ENCODE measurements at places on chromosomes 2 and 18.

GRCh38 chr2:50777954-50778353 lies 254.0 kb downstream of the NRXN1 start:
- no peak for DNase-seq

- DNase-seq: no peak
These were observed 225.3 kb upstream of the PXDN start for GRCh38 chr2:1969701-1970015.

GRCh38 chr2:17604050-17604449 lies 63.6 kb downstream of the VSNL1 start:
- no peak for DNase-seq

DNA sequence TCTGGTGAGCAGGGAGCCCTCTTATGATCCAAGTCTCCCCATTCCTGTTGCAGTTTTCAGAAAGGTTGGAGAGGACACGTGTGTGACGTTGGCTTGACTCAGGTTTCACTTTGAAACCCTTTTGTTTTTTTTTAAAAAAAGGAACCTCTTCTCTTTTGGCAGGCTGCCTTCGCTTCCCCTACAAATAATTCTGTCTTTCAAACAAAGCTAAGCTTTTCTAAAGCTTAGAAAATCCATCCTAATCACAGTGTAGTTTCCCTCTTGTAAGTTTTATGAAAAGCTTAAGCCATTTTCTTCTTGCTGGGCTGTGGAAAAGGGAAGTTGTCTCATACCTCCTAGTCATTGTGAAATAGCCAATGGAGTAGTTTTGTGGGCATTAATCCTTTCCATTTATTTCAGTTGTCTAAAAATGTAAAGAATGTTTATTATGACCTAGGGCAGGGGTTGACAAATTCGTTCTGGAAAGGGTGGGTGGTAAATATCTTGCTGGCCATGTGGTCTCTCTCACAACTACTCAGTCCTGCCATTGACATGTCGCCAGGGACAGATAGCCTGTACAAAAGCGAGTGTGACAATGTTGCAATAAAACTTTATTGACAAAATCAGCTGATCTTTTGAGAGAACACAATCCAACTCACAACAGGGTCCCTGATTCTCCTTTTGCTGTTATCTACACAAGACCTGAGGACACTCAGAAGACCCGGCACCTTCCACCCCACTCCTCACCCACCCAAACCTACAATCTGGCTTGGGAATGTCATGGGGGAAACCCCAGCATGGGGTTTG lies 878.8 kb downstream of the RNF144A start:
- no peak for DNase-seq

- DNase-seq: no peak
These were observed 1.7 kb downstream of the TUBB6 start for GRCh38 chr18:12309683-12310198.

DNA sequence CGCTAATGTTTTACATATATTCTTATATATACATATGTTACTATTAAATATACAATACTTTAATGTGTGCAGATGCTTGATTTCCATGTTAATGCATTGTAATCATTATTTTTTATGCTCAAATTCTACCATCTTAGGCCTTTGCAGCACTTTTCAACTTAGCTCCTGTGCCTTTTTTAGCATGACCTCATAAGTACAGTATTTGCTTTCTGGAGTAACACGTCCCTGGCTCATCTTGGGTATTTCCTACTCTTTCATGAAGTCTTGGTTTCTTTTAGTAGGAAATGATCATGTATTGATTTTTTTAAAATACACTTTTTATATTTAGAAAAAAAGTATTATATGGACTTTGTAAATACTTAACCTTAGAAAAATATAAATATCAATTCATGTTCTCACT lies 36.5 kb downstream of the CAB39 start:
- no peak for DNase-seq

DNA sequence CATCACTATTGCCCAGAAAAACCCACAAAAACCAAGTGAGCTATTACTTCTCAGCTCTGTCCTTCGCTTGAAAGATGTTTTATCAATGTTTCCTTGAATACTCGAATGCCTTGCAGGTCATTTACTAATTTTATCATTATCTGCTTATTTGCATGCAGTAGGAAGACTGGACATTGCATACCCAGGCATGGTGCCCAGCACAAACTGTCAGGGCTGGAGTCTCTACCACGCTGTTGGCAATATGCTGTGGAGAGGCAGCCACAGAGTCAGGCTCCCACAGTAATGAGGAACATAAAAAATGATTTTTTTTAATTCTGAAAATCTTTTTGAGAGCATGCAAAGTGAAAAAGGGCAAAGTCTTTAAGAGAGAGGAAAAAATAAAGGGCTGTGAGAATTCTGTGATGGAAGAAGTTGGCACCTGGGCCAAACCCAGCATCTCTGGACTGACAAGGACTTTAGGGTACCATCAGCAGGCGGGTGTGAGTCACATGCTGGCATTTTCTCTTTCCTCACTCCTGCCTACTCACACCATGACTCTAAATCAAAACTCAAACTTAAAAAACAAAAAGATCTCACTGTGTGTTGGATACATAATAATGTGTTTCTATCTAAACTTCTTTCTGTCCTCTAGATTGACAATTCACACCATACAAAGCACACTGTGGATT lies 709.8 kb upstream of the FANCL start:
- no peak for DNase-seq
